ENCODE measurements at places on chromosomes 12 and 14.
A peak's percentile ranks its signal among the peaks of the same experiment; 100 is the strongest.

DNA sequence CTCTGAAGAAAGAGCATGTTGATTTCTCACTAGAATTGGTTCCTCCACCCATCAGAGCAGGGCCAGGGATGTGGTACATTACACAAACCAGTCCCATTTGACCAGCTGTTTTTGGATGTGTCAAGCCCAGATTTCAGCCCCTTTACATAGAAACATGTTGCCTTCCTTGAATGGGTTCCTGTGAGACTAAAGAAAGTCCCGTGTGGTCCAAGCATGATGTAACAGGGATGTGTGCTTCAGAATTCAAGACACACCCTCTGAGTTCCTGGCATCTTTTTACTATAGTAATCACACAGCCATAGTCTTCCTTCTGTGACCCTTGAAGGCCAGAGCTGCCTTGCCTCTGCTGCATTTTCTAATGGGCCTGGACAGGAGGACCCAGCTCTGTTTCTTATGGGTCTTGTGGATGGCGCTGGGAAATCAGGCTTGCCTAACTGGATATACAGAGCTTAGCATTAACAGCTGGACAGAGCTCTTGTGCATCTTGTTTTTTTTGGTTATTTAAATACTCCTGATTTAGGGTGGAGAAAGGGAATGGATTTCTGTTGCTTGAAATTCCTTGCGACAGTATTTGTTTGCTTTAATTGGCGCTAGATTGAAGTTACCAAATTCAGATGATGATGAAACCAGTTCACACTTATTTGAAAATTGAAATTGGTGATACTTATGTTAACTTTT is 341.0 kb downstream of the ZFP36L1 start:
- DNase-seq = no peak

GRCh38 chr14:54106661-54107377 is 150.2 kb upstream of the BMP4 start:
- DNase-seq = no peak

- no peak for DNase-seq
Observed at GRCh38 chr12:13105781-13106180, 2.3 kb upstream of the GSG1 start.

GRCh38 chr14:101109981-101110728 is 206.6 kb upstream of the RTL1 start:
- no peak for DNase-seq

- DNase-seq = no peak
Observed at GRCh38 chr12:31029468-31029867, 44.2 kb upstream of the DDX11 start.

- no peak for DNase-seq
Observed at GRCh38 chr12:54311051-54311450, 10.2 kb upstream of the NFE2 start.

DNA sequence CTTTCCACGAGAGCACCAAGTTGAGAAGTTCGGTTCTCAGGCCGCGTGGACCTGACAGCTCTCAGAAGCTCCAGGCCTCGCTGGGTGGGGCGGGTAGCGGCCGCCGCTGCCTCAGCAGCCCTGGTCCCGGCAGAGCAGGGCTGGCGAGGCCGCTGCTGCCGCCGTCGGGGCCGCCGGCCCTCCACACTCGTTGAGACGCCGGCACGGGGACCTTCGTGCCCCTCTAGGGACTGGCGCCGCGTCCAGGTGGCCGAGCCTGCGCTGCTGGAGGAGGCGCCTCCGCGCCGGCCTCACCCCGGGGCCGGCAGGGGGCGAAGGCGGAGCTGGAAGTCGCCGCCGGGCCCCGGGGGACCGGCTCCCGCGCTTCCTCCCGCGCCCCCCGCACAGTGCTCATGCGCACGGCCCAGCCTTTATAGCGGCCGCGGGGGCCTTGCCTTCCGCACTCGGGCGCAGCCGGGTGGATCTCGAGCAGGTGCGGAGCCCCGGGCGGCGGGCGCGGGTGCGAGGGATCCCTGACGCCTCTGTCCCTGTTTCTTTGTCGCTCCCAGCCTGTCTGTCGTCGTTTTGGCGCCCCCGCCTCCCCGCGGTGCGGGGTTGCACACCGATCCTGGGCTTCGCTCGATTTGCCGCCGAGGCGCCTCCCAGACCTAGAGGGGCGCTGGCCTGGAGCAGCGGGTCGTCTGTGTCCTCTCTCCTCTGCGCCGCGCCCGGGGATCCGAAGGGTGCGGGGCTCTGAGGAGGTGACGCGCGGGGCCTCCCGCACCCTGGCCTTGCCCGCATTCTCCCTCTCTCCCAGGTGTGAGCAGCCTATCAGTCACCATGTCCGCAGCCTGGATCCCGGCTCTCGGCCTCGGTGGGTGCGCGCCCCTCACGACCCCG is at the start of gene COCH:
Gene COCH, plus strand, starts transcription at position 440 of the 879 bp plus-strand sequence. Its CDS starts 380 bp downstream, at position 820.
- DNase-seq = no peak

- no peak for DNase-seq
Observed at GRCh38 chr12:52817003-52817698, 3.2 kb upstream of the KRT4 start.

DNA sequence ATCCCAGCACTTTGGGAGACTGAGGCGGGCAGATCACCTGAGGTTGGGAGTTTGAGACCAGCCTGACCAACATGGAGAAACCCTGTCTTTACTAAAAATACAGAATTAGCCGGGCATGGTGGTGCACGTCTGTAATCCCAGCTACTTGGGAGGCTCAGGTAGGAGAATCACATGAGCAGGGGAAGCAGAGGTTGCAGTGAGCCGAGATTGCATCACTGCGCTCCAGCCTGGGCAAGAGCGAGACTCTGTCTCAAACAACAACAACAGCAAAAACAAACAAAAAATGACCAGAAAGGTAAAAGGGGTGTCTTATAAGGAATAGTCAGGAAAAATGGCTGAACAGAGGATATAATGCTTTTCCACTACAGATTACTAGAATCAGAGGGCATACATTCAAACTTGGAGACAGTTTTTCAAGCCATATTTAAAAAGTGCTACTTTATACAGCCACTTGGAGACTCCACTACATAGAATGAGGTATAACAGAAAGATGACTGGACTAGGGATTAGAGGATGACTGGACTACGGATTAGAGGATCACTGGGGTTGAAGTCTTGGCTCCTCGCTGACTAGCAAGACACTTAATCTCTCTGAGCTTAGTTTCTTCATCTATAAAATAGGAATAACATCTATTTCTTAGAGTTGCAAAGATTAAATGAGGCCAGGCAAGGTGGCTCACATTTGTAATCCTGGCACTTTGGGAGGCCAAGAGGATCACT is 4.9 kb upstream of the CS start:
- no peak for DNase-seq

DNA sequence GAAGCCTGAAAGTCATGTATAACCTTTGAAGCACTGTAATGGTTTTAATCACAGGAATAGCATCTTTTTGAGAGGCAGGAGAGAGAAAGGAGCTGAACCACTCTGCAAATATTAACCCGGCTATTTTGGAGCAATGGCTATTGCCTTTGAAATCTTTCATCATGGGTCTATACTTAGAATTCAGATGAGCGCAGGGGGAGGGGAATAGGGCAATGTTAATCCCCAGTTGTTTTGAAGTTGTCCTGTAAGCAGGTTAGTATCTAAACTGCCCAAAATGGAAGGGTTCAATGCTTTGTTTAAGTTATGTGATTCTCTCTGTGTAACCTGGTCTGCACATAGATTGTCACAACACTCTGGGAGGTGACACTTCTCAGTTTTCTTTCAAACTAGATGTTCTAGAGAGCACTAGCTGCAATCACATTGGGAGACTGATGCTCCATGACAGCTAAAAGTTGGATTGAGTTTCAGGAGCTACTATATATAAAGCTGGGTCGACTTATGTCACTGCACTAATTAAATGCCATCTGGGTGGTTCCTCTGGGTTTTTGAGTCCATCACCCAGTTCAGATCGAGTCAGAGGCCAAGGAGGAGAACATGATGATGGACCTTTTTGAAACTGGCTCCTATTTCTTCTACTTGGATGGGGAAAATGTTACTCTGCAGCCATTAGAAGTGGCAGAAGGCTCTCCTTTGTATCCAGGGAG is at the start of gene MYF6:
Gene MYF6, plus strand, starts transcription at position 509 of the 704 bp plus-strand sequence. Its CDS starts 86 bp downstream, at position 595.
- DNase-seq = no peak

DNA sequence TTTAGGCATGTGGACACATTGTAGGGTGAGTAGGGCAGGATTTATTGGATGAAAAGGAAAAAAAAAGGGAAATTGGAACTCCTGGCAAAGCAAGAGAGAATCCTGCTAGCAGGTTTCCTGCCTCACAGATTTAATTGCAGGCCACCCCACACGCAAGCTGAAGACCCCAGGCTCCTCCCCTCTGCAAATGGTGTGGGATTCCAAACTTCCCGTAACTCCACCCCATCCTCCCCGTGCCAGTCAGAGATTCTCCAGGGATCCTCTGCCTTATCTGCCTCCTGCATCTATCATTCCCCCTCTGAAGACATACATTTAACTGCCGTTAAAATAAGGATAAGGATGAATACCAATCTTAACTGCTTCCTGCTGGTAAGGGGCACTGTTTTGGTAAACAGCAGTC is 249.8 kb upstream of the GARIN2 start:
- DNase-seq = no peak

- DNase-seq = no peak
Observed at GRCh38 chr12:81968421-81968820, 209.3 kb upstream of the PPFIA2 start.

- no peak for DNase-seq
Observed at GRCh38 chr12:1864456-1864855, 44.1 kb downstream of the LRTM2 start.

GRCh38 chr14:97218274-97218673 is 421.1 kb downstream of the VRK1 start:
- no peak for DNase-seq

GRCh38 chr12:121448771-121449315 is 48.9 kb downstream of the RNF34 start:
- no peak for DNase-seq

GRCh38 chr12:12736759-12737676 is 19.9 kb downstream of the CDKN1B start:
- peak; percentile 28 for DNase-seq

GRCh38 chr14:57519043-57519442 is 25.4 kb upstream of the CCDC198 start:
- no peak for DNase-seq

DNA sequence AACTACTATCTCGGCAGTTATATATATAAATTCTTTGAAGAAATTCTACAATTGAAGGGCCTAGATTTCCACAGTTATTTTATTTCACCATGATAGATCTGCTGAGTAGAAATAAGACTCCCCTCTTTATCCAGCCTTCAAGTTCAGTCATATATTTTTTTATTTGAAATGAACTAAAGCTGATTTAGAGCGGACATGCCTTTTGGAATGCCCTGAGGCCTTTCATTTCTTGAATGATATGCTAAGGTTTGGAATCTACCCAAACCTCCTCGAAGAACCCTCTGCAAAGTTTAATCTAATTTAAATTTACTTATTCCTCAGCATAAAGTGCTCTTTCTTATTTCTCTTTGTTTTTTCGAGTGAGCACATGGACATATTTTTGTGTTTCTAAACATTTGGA is 15.1 kb downstream of the SIX1 start:
- no peak for DNase-seq
